ENCODE measurements at places on chromosomes 6 and 20. TPM values are rescaled to one million over a fixed set of nuclear protein-coding genes. Genes with fewer than 3 reads are reported as not detected.

The CALHM5 gene
- total RNA-seq, result 8.5 TPM

The NKX2-2 gene
- not detected for total RNA-seq

The MOCS1 gene
- total RNA-seq, result 9.3 TPM

The DDX43 gene
- total RNA-seq, result 0.75 TPM

The TMC2 gene
- total RNA-seq, result not detected

The PDE10A gene
- 12.5 TPM for total RNA-seq

The TBXT gene
- not detected for total RNA-seq

The FAM209B gene
- not detected for total RNA-seq

The MACROD2 gene
- 1.1 TPM for total RNA-seq

The WFDC10B gene
- not detected for total RNA-seq

The OLIG3 gene
- not detected for total RNA-seq

The FAM83C gene
- not detected for total RNA-seq

The KIF13A gene
- 43.4 TPM for total RNA-seq

The CASS4 gene
- not detected for total RNA-seq

The ESR1 gene
- under 0.01 TPM for total RNA-seq

The NKX2-4 gene
- not detected for total RNA-seq

The ZFP57 gene
- total RNA-seq, result 0.99 TPM

The COX4I2 gene
- not detected for total RNA-seq

The SLC26A8 gene
- not detected for total RNA-seq

Measured in endothelial cell of coronary artery (primary cell).